Retinal pigment epithelial cell (primary cell): ENCODE measurements at places on chromosomes 1 and 21.

DNA sequence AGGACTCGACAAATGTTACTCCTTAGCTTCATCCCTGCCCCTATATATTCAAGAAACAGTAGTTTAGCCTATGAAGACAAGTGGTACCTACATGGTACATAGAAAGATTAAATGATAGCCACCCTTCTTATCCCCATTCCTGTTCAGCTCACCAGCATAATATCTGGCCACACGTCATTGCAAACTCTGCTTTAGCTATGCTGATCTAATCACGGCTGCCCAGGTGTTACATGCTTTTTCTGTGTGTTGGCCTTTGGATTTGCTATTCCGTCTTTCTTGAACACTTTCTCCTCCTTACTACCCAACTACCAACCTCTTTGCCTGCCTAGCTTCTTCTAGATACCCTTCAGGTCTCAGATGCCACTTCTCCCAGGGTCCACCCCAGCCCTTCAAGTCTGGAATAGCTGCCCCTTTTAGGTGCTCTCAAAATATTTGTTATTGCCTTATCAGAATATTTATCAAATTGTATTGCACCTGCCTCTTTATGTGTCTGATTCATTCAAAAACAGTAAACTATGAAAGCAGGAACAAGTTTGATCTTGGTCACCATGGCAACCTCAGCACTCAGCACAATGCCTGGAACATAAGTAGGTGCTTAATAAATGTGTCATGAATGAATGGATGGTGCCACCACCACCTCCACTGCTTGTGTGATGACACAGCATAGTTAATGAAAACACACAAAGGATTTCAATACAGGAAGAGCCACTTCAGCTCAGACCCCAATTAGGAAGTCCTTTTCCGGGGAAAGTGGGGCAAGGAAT, 11.4 kb upstream of the DNASE2B start:
- no peak for DNase-seq

DNA sequence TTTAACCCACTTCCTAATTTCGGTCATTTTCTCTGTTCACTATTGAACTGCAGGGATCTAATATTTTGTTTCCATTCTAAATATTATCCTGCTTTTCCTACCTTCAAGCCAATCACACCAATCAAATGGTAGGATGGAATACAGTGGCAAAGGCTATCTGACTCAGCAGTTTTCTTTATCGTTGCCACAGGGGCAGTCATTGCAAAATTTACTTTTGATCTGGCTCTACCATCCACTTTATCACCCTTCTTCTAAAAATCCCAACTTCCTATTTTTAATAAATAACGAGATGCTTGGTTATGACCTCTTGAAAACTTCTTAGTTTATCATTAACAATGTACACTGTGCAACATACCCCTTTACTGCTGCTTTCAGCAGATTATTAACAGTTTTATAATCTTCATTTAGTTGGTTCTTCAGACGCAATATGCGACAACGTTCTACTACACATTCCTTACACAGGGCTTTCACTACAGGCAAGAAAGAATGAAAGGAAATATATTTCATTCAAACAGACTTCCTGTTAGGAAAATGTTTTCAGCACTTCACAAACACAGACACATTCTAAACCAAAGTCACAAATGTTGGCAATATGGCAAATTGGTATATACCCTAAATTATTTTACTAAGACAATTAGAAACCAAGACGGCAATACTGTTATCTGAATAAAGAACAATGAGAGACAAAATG, 52.3 kb upstream of the RAP1GAP start:
- no peak for DNase-seq

GRCh38 chr1:43750083-43750482, 42.7 kb downstream of the ST3GAL3 start:
- DNase-seq: no peak

GRCh38 chr1:29864431-29865022, 628.2 kb downstream of the PTPRU start:
- DNase-seq: no peak

- DNase-seq: no peak
Measured at GRCh38 chr1:13881385-13882088, 181.5 kb downstream of the PRDM2 start.

DNA sequence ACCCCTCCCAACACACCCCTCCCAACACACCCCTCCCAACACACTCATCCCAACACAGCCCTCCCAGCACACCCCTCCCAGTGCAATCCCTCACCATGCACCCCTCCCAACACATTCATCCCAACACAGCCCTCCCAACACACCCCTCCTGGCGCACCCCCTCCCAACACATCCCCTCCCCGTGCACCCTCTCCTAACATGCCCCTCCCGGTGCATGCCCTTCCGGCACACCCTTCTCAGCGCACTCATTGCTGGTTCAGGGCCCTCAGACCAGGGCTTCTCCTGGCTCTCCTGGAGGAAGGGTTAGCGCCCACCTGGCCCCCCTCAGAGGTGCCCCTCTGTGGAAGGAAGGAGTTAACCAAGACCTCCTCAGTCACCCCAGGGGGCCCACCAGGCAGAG, 74.5 kb upstream of the ARHGEF16 start:
- DNase-seq: no peak

- DNase-seq: no peak
Measured at GRCh38 chr1:64173336-64173940, 30.0 kb upstream of the UBE2U start.

DNA sequence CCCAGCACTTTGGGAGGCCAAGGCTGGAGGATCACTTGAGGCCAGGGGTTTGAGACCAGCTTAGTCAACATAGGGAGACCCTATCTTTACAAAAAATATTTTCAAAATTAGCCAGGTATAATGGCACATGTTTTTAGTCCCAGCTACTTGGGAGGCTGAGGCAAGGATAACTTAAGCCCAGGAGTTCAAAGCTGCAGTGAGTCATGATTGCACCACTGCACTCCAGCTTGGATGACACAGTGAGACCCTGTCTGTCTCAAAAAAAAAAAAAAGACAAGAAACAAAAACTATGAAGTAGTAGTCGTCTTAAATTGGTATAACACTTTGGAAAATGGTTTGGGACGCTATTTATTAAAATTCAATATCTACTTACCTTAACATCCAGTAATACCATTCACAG, 7.7 kb downstream of the AIM2 start:
- DNase-seq: no peak

DNA sequence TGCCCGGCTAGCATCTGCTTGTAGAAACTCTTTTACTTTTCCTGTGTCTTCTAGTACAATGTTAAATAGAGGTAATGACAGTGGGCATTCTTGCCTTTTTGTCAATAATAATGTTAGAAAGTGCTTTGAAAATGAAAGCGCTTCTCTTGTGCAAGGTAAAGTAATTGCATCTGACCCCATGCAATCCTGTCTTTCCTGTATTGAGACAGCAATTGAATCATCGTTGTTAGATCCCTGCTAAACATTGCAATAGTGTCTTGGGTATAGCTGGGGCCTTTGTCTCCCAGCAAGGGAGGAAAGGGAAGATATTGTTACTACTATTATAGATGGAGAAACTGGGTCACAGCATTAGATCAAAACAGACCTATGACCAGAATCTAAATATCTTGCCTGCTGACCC, 80.9 kb downstream of the TLR5 start:
- no peak for DNase-seq

DNA sequence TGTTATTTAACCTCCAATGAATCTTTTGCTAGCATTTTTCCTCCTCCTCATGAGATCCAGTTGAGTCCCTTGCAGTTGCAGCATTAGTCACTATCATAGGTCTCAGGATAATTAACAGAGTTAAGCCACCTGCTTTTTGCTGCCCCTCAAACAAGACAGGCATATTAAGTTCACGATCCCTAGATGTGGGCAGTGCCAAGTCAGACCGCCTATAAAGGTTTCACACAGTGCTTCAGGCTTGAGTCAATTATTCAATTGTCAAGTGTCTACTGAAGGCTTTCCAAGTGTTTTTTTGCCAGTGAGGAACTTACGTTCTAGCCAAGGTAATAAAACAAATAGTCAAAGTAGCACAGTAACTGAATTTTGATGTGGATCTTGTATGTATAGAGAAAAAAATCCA, 175.0 kb downstream of the DAB1 start:
- DNase-seq: no peak

DNA sequence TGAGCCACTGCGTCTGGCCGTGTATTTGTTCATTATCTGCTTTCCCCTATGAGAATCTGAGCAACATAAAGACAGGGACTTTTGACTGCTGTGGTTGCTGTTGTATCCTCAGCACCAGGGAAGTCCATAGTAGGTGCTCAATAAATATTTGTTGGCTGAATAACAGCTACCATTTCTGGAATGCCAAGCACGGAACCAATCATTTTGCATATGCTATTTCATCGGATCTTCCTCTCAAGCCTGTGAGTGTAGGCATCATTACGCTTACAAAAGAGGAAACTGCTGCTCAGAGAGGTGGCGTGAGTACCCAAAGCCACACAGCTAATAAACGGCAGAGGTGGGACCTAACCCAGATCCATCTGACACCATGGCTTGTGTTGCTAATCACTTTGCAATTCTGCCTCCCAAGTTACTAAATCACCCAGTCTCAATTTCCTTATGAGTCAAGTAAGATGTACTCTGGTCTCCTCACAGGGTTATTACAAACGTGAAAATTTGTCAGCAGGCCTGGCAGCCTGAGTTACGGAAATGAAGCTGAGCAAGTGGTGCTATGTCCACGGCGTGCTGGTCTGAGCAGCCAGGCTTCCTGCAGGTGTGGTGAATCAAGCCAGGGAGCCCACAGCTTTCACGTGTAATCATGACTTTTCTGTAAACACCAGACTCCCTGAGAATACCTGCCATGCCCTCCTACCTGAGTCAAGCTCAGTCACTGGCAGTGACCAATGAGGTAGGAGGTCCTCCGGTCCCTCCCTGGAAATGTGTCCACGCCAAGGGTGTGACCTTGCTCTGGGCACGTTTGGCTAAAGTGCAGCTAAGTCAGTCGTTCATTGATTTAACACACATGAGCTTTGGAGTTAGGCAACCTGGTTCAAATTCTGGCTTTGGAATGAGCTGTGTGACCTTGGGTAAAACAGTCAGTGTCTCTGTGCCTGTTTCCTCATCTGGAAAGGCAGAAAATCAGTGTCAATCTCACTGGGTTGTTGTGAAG, 4.8 kb upstream of the RHCE start:
- no peak for DNase-seq

DNA sequence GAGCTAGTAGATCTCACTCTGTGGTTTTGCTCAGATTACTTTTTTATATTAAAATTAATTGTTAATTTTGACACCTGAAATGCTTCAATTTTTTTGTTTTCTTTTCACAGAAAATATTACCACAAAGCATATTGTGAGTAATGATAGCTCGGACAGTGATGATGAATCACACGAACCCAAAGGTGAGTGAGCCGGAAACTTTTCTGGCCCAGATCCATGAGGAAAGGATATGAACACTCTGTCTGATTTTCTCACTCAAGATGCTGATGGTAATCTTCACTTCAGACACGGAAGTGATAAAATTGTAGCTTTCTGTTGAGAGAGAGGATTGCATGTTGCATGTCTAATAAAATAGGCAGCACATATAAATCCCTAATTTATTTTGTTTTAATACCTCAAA, 121.8 kb downstream of the PLA2G4A start:
- no peak for DNase-seq

- no peak for DNase-seq
Measured at GRCh38 chr1:207647671-207648333, 2.9 kb downstream of the CR1L start.

DNA sequence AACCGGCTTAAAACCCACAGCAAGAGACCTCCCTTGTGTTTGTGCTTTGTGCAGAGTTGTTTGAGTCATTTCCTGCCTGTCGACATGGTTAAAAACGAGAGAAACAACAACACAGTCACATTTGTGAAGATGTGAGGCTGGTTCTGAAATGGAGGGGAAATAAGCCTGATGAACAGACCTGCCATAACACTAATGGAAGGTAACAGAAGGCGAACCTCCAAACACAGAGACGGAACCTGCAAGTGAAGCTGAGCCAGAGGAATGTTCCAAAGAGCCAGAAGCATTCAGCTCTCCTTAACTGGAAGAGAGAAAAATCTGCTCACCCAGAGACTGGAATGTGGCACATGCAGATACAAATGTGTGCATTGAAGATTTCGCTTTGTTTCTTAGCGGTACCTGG, 53.2 kb upstream of the RAVER2 start:
- DNase-seq: no peak
